ENCODE measurements at places on chromosomes 6 and 20.

- DNase-seq = no peak
Measured at GRCh38 chr6:29958921-29959320, 16.6 kb downstream of the HLA-A start.

GRCh38 chr20:19723051-19723450 lies 35.0 kb upstream of the RIN2 start:
- DNase-seq = no peak

DNA sequence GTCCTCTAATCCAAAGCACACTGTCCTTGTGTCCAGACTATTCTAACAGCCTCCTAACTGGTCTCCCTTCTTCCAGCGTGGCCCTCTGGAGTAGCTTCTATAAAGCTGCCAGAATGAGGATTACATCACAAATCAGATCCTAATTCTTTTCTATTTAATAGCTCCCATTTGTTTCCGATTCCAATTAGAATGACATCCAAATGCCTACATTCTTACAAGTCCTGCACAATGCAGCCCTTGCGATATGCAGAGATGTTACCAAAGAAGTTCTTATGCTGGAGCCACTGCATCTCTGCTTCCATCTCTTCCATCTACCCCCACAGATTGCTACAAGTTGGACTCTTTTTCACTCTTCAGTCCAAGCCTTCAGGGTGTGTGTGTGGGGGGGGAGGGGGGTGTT lies 40.0 kb downstream of the GMDS start:
- no peak for DNase-seq

GRCh38 chr6:4489538-4489937 lies 286.7 kb upstream of the CDYL start:
- no peak for DNase-seq

DNA sequence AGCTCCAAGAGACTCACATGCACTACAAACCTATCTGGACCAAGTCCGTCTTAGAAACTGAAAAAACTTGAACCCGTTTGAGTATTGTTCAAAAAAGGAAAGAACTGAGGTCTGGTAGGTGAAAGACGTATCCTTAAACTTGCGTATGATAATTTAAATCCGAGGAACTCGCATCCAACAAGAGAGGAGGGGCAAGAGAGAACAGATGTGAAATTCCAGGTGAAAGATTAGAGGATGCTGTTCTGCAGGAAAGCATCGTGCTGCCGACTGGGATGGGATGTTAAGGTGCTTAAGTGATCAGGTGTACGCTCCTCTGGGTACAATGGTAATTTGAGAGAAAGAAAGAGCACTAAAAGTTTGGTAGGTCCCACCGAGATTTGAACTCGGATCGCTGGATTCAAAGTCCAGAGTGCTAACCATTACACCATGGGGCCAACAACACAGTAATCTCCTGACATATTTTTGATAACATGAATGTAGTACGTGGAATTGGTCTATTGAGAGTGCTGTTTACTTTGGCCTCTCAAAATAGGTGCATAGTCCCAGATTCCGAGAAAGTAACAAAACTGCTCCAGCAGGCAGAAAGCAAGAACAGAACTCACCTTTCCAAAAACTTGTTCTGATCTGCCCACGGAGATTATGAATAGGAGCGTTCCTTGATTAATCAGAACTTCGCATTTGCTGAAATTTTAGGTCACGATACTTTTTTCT lies 53.5 kb upstream of the BTN3A2 start:
- peak; percentile 62 for DNase-seq

- no peak for DNase-seq
Measured at GRCh38 chr20:47672166-47672565, 113.1 kb downstream of the SULF2 start.

GRCh38 chr6:134060491-134061106 lies 8.2 kb upstream of the SLC2A12 start:
- DNase-seq = no peak

DNA sequence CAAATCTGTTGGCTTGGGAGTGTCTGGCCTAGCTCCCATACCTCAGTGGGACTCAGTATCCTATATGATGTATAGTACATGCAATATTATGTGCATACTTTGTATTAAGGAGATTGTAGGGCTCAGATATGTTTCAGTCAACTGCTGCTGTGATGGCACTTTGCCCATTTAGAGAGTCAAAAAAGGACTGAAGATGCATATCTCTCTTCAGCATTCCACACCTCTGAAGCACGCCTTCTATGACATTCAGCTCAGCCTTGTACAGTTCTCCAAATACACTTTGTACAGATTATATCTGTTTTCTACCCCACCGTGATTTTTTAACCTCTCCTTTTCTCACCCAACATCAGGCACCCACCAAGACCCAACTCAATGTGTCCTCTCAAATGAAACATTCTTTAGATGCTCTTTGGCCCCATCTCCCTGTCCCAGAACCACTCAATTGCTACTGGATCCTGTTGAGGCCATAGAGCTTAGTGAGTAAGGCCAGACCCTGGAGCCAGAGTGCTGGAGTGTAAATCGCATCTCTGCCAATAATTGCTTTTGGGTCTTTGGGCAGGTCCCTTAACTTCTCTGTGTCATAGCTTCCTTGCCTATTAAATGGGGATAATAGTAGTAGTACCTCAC lies 15.6 kb downstream of the ENPP1 start:
- no peak for DNase-seq

- DNase-seq = no peak
Measured at GRCh38 chr20:62771396-62772102, 24.7 kb upstream of the MRGBP start.

GRCh38 chr20:35017099-35017835 lies 61.6 kb downstream of the MYH7B start:
- no peak for DNase-seq

DNA sequence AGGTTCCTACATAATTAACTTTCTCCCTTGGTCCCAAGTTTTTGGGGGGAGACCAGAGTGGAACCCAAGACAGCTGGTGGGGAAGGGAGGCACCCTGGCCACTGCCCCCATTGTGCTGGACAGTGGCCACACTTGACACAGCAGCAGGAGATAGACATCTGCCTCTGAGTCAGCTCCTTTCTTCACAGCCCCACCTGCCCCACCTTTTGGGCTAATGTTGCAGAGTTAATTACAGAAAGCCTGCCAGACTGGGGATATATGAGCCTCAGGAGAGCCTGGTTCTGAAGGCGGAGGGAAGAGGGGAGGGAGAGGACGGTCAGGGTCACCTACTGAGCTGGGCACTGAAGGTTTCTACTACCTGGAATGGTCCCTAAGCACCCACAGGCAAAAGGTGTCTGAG lies 50.6 kb downstream of the MAFB start:
- DNase-seq = no peak

DNA sequence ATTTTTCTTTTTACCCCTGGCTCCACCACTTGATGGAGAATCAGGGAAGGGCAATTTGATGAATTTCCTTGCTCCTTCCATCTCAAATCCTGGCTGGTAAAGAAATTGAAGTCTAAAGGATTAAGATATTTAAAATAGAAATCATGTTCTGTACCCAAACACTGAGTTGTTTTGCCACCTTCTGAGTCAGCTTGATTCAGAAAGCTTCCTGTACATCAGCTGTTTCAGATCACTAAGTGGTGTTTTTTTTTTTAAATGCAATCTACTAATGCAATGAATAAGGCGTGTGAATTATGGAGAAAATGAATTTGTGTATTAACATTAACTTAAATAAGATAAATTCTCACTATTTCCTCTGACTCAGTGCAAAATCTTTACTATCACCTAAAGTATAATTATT lies 11.5 kb upstream of the POPDC3 start:
- DNase-seq = no peak

GRCh38 chr6:25369036-25369432 lies 89.9 kb downstream of the CARMIL1 start:
- no peak for DNase-seq

DNA sequence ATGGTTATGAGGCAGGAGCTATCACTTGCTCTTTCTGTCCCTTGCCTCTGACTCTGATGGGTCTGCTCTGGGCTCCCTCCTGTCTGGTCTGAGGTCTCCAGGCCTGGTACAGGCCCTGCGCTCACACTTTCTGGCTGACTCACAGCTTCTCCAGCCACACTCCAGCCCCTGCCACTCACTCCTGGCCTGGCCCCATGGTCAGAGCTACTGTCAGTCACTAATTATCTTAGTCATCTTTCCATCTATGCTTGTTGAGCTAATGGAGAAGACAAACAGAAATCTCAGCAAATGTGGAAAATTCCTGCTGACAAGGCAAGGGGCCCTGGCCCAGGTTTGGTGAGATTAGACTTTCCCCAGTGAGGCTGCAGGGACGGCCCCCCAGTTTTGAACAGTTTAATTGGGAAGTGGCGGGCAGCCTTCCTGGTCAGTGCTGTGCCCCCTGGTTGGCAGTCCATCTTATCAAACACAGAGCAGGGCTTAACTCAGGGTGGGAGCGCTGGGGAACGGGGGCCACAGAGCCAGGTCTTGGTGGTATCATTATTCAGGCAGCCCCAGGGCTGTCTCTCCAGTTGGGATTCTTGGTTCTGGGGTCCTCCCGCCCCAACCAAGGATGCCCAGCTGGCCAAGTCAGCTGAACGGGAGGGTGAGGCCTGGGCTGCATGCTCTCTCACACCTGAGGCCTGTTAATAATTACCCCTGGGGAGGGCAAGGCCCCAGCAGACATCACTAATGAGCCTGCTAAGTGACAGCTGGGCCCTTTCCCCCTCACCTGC lies 63.4 kb downstream of the VEGFA start:
- no peak for DNase-seq

DNA sequence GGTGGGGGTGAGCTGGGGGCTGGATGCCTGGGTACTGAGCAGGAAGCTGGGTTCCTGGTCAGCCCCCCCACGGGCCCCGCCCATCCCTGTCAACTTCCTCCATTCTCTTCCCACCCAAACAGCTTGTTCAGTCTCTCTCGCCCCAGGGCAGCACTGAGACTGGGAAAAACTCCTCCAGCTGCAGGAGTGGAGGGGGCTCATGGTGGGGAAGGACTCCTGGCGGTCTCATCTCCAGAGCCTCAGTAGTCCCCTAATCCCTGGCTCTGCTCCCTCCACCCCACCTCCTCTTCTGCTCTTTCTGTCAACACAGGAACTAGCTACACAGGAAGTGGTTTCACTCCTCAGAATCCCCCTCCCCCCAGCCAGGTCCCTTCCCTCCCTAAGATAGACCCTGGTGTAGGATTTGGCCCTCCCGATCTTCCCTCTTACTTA lies at the start of gene GPSM3:
GPSM3 (minus strand) TSS at position 36 of the 432 bp plus-strand sequence. CDS start 130 bp downstream, outside the sequence.
- peak; percentile 79 for DNase-seq

DNA sequence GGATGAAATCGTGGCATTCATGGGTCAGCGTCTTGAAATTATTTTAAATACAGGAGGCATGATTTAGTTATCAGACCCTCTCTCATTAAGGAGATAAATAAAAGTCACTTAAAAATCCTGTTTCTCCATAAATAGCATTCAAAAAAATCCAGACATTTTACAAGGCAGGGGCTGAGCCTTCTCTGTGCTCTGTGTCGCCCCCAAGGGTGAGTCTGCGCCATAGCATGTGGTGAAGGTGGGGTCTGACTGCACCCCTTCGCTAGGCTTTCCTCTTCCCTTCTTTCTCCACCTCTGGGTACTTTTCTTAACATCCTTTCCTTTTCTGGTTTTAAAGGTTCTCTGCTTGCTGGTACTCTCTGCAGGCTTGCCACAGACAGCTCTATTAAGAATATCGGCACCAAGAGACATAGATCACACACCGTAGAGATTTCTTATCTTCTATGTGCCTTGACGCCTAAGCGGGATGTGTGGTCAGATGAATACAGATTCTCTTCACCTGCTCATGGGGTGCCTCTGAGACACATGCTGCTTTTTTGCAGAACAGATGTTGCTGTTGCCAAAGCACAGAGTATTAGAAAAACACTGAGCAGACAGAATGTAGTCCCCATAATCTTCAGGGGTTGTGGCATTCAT lies 20.1 kb upstream of the FAM209A start:
- DNase-seq = peak; percentile 23

DNA sequence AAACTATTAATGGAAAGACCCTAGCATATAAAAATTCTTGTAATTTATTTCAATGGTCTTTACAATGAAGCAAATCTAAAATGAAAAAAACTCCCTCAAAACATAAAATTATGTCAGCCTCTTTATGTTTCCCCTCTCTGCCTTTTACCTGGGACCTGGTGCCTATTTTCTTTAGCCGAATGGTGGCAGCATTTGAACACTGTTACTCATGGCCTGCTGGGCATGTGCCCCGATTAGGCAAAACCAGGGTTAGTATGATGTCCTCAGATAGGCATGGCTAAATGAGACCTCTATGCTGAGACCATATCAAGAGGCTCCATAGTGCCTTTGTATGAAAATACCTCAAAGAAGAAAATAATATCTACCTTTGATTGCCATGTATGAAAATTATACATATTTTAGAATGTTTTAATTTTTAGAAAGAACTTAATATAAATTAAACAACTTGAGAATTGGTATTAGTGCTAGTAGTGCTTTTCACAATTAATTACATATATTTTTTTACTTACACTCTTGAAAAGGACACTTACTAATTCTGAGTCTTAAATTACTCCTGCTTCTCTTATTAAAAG lies 22.5 kb upstream of the C6orf58 start:
- peak; percentile 11 for DNase-seq

DNA sequence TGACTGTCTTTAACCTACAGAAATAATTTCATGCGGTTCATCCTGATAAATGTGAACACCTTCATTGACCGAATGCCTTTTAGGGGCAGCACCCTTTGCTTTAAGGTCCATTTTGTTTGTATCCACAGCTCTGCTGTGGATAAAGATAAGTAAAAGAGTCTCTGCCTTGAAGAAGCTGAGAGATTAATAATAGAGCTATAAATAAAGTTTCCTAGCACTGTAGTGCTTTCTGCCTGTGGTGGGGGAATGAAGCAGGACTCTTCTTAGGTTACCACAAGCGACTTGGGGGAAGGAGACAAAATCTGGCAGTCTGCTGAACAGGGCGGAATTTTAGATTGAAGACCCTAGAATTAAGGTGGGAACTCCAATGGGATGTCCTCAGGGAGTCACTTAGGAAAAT lies 57.6 kb downstream of the EYA4 start:
- DNase-seq = no peak

DNA sequence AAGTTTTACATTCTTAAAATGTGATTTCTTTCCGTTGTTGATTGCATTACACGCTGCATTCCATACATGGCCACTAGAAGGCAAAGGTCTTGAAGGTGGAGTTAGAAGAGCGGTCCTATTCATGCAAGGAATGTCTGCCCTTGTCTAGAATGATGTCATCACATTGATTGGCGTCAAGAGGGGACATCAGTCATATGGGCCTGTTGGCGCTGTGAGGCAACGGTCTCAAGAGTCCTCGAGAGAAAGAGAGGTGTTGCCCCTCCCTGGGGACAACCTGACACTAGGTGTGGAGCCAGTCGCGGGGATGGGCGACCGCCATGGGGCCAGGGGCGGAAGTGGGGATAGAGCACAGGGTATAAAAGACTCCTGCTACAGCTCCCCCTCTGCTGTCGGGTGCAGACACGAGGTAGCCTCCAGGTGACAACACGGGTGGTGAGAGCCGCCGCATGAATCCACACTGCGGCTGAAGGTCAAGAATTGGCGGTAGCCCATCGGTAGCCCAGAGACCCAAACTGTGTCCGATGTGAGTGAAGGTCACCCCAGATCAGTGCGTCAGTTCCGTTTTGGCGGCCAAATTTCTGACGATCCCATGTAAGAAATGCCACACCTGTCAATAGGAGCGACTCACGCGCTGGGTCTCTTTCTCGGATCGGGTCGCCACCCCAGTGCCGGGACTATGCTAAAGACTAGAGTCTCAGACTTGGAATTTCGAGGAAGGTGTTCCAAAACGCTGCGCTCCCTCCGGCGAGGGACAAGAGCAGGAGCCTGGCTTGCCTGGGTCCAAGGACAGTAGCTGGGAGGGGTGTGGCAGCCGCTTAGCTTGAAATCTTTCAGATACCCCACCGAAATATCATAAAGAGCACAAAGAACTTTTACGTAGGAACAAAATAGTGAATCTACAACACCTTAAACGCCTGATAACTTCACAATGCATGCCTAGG lies 93.2 kb upstream of the ZNF184 start:
- DNase-seq = no peak

- DNase-seq = no peak
Measured at GRCh38 chr6:37693079-37693478, 4.6 kb downstream of the MDGA1 start.

- no peak for DNase-seq
Measured at GRCh38 chr20:59733351-59733750, 129.0 kb downstream of the PHACTR3 start.
